T-helper 2 cell (primary cell): ENCODE measurements at places on chromosomes 5 and 9.

DNA sequence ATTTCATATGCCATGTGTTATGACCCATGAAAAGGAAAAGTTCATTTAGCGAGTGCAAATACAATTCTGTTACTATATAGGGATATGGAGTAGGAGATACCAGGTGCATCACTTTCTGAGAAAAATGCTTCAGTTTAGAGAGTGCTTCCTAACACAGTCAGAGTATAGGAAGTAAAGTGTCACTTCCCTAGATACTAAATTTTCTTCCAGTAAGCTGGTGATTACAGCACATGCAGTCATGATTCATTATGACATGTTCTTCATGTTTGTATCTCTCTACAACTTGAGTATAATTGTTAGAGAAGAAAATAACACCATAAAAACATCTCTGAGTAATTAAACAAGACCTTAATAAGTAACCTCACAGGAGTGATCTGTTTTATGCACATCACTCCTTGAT lies 837.0 kb downstream of the DNAH5 start:
- no peak for DNase-seq

DNA sequence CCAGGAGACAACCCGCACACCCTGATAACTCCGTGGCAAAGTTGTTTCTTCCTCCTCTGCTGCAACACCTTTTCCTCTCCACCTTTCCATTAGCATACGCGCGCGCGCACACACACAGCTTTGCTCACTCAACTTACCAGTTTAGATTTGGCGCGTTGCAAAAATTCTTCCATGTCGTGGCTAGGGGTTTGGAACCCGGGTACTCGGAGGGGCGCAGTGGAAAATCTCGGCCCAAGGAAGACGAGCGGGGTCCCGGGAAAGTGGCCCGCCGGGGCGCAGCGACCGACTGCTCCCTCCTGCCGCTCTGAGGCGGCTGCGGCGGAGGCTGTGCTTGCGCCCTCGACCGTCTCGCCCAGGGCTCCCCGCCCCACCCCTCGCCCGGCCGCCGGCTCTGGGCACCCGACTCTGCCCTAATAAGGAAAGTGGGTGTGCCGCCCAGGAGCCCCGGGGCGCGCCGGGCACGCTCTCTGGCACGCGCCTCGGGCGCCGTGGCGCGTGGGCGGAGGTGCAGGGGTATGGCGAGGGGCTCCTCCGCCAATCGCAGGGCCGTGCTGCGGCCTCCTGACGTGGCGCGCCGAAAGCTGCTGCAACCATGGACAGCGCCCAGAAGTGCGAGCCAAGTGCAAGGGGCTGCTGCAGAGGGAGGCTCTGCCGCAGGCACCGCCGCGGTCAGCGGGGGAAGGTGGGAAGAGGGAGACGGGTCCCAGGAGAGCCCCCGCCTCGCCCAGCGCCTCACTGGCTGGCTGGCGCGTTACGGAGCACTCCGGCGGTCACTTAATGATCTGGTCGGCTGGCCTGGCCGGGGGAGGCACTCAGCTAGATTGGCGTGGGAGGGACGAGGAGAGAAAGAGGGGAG lies at the start of gene PRUNE2:
Gene PRUNE2, minus strand, starts transcription at position 324 of the 856 bp plus-strand sequence. Its CDS starts 151 bp downstream, at position 173.
- DNase-seq = peak; percentile 55

DNA sequence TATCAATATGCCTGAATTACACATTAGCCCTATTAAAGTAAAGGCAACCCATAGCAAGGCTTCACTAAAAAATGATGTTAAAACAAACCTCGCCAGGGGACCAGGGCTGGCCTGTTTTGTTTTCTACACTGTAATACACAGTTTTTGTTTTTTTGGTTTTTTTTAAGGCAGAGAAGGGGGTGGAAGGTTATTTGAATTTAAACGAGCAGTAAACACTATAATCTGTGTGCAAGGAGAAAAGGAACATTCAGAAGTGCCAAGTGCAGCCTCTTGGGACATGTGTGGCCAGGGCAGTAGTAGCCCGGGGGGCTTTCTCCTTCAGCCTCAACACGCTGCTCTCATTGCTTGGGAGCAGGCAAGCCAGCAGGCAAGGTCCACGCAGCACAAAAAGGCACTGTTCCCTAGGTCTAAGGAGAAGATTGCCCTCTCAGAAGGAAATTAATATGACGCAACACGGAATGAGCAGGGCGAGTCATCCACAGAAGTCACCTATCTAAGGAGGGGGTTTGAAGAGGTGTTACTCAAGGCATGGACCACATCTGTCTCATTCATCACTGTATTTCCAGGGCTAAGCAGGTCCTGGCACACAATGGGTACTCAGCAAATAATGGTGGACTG lies 16.2 kb downstream of the SIL1 start:
- DNase-seq = no peak

DNA sequence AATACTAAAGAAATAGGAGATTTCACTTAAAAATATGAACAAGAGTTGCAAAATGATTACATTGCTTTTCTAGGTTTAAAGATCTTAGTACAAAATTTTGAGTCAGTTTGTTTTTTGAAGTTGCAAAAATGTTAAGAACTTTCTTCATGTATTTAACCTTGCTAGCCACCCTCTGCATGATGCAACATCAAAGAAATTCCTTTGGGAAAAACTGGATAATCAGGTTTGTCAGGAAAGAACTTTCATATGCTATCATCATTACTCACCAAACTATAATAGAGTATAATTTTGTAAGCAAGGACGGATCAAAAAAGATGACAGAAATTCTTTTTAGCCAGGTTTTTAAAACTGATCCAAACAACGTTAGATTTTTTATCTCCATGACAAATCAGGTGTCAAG lies 116.9 kb upstream of the MRPS30 start:
- DNase-seq = no peak

- DNase-seq = no peak
These were observed 67.8 kb downstream of the ACTBL2 start for GRCh38 chr5:57414857-57415256.

DNA sequence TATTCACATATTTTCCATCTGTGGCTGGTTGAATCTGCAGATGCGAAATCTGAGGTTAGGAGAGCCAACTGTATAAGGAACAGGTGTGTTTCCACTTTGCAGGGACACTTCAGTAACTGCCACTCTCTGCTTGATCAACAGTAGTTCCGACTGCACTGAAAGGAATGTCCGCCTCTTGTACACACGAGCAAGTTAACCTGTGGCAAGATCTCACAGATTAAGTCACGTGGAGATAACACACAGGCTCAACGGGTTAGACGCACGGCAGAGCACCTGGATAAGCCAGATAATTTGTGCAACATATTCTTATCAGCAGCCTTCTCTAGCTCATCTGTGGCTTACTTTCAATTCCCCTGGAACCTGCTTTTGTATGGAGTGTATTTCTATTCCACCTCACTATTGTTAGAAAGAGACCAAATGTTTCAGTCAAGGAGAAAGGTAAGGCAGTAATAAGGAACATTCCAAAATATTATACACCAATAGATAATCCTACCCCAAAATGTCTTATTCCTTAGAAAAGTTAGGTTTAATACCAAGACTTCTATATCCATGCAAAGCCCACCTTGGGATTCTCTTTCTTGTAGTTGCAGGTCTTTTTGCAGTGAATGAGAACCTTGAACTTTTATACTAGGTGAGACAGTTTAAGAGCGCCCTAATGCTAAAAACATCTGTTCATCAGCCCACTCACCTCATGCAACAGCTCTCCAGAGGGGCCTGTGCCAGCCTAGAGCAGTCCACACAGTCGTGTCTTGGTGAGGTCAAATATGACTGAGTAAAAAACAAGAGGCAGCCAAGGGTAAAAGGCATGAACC lies 6.5 kb upstream of the C9 start:
- no peak for DNase-seq

- DNase-seq = no peak
These were observed 69.9 kb downstream of the LRSAM1 start for GRCh38 chr9:127520941-127521918.

DNA sequence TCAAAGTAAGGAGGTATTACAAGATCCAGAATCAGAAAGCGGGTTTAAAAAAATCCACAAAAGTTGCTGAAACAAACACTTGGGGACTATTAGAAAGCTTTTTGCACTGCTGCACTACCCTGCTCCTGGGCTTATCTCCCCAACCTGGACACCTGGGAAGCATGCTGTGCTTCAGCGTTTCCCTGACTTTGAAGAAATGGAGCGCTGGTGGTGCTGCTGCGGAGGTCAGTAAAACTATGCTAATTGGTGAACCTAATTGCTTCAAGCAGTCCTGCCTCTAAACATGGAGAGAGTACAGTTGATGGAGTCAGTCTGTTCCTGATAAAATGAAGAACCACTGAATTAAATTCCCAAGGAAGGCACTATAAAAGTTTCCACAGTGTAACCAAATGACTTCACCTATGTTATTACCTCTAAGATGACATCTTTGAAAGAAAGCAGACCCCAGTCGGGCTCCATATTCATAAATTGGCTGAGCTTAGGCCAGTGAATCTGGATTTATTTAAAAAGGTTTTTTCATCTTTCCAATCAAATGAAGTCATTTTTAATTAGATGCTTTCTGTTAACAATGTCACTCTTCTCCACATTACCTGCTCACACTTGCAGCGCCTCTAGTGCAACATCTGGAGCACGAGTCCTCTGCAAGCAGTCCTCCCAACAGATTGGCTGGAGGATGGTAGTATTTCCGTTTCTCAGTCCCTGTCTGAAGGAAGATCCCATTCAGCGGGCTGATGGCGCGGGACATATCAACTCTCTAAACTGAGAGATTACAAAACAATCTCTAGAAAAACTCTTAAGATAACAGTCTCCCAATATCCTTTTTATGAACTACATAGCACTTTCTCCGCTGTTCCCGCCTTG lies 11.5 kb downstream of the NR2F1-AS1 start:
- no peak for DNase-seq

- DNase-seq = no peak
These were observed 148.3 kb upstream of the NTRK2 start for GRCh38 chr9:84521208-84521607.

DNA sequence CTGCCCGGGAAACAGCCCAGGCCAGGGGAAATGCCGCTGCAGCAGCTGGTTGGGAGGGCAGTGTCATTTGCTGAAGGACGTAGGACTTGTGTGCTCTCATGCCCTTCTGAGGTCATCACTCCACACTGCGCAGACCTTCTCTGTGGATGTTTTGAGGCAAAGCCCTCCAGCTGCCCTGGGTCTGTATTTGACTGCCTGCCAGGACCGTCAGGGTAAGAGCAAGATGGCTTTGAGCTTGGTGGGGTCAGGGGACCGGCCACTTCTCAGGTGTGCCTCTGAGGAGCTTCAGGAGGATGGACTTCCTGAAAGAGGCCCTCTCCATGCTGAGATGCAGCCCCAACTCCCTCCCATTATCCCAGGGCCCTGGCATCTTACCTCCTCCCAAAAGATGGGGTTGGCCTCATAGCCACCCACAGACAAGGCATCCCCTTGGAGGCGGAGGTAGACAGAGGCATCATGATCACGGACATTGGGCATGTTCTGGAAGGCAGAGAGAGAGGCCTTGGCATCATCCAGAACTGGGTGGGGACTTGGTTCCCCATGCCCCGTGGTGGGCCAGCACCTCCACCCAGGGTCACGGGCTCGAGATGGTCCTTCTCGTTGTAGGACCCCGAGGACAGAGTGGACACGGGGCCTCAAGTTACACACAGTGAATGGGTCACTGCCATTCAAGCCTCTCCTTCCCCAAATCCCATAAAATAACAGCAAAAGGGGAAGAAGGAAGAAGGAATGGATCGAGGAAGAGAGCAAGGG lies 19.4 kb downstream of the SARDH start:
- DNase-seq = no peak

DNA sequence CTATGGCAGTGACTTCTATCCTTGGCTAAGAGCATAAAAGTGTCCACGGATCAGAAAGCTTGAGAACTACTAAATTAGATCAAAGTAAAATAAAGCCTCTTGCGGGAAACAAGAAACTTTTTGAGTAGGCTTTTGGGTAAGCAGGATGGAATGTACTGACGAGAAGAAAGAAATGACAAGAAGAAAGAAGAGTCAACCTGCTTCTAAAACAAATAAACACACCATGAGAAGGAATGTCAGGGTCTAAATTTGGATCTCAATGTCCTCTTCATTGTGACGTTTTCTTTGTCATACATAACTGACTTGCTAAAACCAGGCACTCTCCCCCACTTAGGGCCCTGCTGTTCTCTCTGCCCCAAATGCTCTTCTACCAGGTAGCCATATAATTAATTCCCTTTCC lies 290.1 kb upstream of the PTGER4 start:
- DNase-seq = no peak

GRCh38 chr5:36200513-36200912 lies 41.2 kb downstream of the NADK2 start:
- DNase-seq = no peak

DNA sequence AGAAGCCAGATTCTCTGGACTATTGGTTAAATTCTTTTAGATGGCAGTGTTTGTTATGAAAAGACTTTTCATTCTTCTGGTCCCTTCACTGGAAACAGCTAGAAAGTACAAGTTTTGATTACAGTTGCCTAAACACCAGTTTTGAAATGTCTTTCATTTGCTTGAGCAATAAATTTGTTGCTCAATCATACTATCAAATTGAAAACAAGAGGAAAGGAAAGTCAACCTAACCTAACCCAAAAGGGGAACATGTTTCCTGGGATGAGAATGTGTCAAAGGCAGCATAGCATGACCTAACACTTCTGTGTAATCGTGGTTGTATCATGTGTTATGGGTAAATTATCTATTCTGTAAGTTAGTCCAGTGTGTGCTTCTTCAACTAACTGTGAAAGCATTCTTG lies 213.2 kb downstream of the TMC1 start:
- no peak for DNase-seq

- DNase-seq = no peak
These were observed 4.7 kb upstream of the PPP1R26 start for GRCh38 chr9:135474915-135475314.

GRCh38 chr5:34467436-34467835 lies 188.7 kb upstream of the RAI14 start:
- no peak for DNase-seq

DNA sequence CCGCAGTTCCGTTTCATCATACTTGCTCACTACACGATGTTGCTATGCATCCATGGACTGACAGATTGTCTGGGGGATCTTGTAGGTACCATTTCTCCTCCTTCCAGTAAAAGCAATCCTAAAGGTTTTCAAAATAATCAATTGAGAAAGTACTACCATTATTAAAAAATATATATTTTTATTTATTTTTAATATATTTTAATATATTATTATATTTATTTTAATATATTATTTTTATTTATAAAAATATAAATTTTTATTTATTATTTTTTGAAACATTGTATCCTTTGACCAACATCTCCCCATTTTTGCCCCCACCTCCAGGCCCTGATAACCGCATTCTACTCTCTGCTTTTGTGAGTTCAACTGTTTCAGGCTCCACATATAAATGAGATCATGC lies 237.6 kb upstream of the IRX4 start:
- no peak for DNase-seq

GRCh38 chr9:99867968-99868367 lies 38.5 kb upstream of the STX17 start:
- no peak for DNase-seq

DNA sequence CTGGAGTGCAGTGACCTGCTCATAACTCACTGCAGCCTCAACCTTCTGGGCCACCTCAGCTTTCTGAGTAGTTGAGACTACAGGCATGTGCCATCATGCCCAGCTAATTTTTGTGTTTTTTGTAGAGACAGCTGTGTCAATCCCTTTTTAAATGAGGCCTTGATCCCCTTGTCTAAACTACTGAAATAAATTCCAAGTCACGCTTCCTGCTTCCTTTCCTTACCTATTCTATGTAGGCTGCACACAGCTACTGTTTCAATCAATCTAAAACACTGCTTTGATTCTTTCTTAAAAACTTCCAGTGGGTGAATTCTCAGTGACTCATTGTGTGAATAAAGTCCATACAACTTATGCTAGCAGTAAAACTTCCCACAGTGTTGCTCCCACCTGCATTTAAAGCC lies 2.9 kb upstream of the C7 start:
- DNase-seq = no peak
